ENCODE measurements at places on chromosomes 5 and 9.

- DNase-seq = no peak
These were observed 18.5 kb downstream of the OLFM1 start for GRCh38 chr9:135105938-135106491.

DNA sequence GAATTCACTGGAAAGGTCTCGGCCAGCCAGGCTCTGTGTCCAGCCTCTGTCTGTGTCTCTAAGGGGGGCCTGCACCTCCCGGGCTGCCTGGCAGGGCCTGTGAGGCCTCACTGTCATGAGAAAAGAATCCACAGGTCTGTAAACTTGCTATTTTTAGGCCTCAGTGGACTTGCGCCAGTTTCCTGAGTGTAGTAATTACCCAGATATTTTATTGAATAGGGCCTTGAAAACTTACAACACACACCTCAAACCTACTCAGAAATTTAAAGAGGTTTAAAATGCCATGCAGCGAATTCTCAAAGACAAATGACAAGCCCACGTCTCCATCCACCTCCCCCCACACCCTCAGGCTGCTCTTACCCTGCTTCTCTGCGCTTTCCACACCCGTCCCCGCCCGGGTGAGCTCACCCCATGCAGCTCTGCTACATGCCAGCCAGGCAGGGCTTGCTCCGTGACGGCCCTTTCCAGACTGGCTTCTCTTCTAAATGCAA is 8.8 kb upstream of the TENT4A start:
- no peak for DNase-seq

DNA sequence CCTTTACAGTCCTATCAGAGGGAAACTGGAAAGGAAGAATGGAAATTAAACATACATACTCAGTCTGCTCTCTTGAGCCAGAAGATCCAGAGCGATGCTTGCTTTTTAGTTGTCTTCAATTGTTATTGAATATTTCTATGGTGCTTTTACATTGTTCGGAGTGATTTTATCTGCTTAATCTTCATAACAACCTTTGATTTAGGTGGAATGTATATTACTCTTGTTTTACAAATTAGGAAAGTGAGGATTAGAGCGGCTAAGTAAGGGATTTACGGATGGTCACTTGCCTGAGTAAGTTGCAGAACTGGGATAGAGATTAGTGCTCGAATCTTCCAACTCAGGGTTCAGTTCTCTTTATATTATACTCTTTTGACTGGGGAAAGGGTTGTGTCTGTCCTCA is 69.1 kb downstream of the PBX3 start:
- no peak for DNase-seq

GRCh38 chr5:135185481-135186065 is 151.5 kb upstream of the PITX1 start:
- DNase-seq = no peak

DNA sequence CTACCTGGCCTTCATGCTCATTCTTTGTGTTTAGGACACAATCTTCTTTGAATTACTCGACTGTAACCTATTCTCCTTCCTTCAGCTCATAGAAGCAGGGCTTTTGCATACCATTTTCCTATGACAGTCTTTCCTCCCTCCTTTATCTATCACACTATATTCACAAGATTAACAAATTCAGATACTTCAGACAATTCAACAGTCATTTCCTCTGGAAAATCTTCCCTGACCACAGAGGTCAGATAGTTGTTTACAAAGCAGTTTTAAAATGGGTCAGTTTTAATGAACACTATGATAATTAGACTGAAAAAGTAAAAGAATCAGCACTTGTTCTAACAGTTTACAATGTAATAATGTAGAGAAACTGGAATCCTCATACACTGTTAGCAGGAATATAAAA is 4.3 kb downstream of the CAAP1 start:
- DNase-seq = no peak
